Activated B cell treated with CpG ODN at 0.5 μM for 24 hours (primary cell): ENCODE measurements at places on chromosomes 6 and 20. TPM values are rescaled to one million over a fixed set of nuclear protein-coding genes. Genes with fewer than 3 reads are reported as not detected.

- H3K36me3 ChIP-seq: peaks cover 11% of the 10 kb centered on the region
- peak overlapping the region; percentile 99 for H3K27ac ChIP-seq
- DNase-seq: no peak
- peaks cover 26% of the 10 kb centered on the region for H3K4me1 ChIP-seq
Observed at GRCh38 chr6:45377043-45377553, 636 bp downstream of the SUPT3H start.

- no peaks in the 10 kb centered on the region for H3K4me1 ChIP-seq
- no peaks in the 10 kb centered on the region for H3K36me3 ChIP-seq
- no peak overlapping the region for H3K27ac ChIP-seq
- no peak overlapping the region for H3K4me3 ChIP-seq
- no peak for DNase-seq
- H3K27me3 ChIP-seq: peaks cover 19% of the 10 kb centered on the region
Observed at GRCh38 chr6:12545619-12546409, 170.8 kb upstream of the PHACTR1 start.

GRCh38 chr20:14902432-14903089 is 565.1 kb upstream of the FLRT3 start:
- H3K27ac ChIP-seq: no peak overlapping the region
- H3K4me3 ChIP-seq: no peak overlapping the region
- DNase-seq: no peak
- H3K27me3 ChIP-seq: peaks cover 7% of the 10 kb centered on the region
- no peaks in the 10 kb centered on the region for H3K36me3 ChIP-seq

- peaks cover 26% of the 10 kb centered on the region for H3K4me1 ChIP-seq
- peak overlapping the region; percentile 89 for H3K27ac ChIP-seq
- no peak for DNase-seq
- peak overlapping the region; percentile 35 for H3K4me3 ChIP-seq
- H3K36me3 ChIP-seq: peaks cover 34% of the 10 kb centered on the region
- H3K27me3 ChIP-seq: no peaks in the 10 kb centered on the region
Observed at GRCh38 chr6:99485395-99485773, 29.8 kb downstream of the USP45 start.

DNA sequence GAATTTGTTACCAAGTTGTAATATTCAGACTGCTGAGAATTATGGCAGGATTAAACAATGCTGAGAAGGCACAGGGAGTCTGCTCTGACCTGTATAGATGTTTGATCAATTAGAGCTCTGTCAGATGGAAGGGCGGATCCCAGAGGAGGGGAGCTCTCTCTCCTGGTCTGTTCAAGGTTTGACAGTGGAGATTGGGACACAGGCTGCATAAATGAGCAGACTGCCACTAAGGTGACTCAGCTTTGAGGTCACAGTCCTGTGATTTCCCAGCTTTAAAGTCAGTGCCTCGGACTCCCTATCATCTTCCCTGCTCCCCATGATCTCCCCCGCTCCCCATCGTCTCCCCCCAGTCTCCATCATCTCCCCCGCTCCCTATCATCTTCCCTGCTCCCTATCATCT is 59.2 kb upstream of the SLC22A23 start:
- H3K27ac ChIP-seq: no peak overlapping the region
- H3K36me3 ChIP-seq: no peaks in the 10 kb centered on the region
- H3K27me3 ChIP-seq: peaks cover 22% of the 10 kb centered on the region
- H3K4me1 ChIP-seq: no peaks in the 10 kb centered on the region
- no peak for DNase-seq

DNA sequence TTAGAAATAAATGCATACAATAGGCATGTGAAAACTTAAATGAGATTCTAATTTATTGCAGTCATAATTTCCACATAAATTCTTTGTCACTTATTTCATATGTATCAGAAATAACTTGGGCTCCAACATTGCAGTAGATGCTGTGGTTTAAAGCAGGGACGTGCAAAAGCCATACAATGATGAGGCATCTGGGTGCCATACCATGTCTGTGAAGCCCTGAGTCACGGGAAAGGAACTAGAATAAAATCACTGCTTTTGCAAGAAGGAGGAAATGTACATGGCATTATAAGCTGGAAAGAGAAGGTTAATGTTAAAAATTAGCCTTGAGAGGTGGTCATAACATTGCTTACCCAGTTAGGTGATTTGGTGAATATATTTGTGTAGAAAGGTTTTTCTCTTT is 180.4 kb downstream of the SASH1 start:
- H3K27me3 ChIP-seq: no peaks in the 10 kb centered on the region
- DNase-seq: no peak
- H3K4me1 ChIP-seq: peaks cover 63% of the 10 kb centered on the region
- no peaks in the 10 kb centered on the region for H3K36me3 ChIP-seq
- no peak overlapping the region for H3K4me3 ChIP-seq

DNA sequence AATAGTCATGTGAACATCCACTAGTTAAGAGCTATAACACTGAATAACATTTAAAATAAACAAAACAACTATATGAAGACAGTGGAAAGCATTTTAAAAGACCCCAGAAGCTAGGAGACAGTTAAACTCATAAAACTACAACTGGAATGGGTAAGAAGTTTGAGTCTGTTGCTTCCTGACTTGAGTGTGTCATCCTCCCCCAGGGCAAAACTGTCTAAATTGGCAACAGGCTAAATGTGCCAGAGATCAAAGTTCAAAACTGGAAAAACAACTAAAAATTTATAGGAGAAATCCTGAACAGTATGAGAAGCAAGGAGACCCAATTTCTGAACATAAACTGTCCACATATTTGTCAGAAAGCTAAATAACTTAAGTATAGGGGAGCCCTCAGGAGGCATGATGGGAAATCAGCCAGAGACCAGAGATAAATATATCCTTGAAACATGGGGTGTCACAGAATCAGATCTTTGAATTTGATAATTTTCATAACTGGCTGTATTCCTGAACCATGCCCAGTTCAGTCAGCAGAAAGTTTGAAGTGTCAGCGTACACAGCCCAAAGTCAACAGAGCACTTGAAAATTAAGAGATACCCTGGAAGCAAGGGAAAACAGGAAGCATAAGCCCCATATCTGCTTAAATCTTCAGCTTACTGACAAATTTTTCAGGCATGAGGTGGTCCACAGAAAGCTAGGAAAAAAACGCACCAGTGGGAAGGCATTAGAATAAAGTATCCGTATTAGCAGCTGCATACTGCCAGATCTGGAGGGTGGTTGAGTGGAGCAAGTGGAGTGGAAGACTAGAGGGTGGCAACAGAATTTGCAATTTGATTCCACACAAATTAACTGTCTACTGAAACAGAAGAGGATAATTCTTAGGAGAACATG is 516.1 kb upstream of the MAN1A1 start:
- no peak overlapping the region for H3K27ac ChIP-seq
- H3K4me3 ChIP-seq: no peak overlapping the region
- peaks cover 3% of the 10 kb centered on the region for H3K36me3 ChIP-seq
- peaks cover 3% of the 10 kb centered on the region for H3K27me3 ChIP-seq

DNA sequence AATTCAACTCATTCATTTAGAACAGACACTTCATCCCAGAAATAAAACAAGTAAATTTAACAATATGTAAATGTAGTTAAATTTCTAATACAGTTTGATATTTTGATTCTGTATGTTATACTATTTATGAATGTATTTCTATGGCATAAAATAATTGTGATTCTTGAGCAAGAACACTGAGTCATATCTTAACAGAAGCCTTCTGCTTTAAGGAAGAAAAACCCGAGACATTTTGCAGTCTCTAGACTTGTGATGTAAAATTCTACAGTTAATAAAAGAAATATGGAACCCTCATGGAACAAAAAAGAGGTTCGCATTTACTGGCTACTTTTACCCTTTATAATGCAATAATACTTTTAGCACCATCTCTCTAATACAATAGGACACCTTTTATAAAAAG is 47.9 kb upstream of the SCML4 start:
- H3K27me3 ChIP-seq: no peaks in the 10 kb centered on the region
- no peak for DNase-seq
- H3K4me3 ChIP-seq: no peak overlapping the region
- H3K36me3 ChIP-seq: peaks cover 65% of the 10 kb centered on the region
- H3K27ac ChIP-seq: no peak overlapping the region

- no peaks in the 10 kb centered on the region for H3K36me3 ChIP-seq
- no peak overlapping the region for H3K27ac ChIP-seq
- no peak overlapping the region for H3K4me3 ChIP-seq
- peaks cover 62% of the 10 kb centered on the region for H3K27me3 ChIP-seq
- DNase-seq: no peak
Observed at GRCh38 chr20:25087186-25087929, 5.4 kb upstream of the VSX1 start.

Gene DOK5
- not detected in 2 replicates for total RNA-seq

Gene COL10A1
- not detected in 2 replicates for total RNA-seq

Gene NRSN1
- not detected in 2 replicates for total RNA-seq

Gene ATP6V1G2
- total RNA-seq: 1.9 and 3.2 TPM in 2 replicates

Gene POPDC3
- total RNA-seq: not detected in 2 replicates

Gene MUC22
- total RNA-seq: not detected in 2 replicates

Gene PERP
- total RNA-seq: 0.18 and 0.20 TPM in 2 replicates
